ENCODE measurements at places on chromosomes 7 and 10. TPM values are rescaled to one million over a fixed set of nuclear protein-coding genes. Genes with fewer than 3 reads are reported as not detected.

Gene MSMB
- not detected for total RNA-seq

Gene PNPLA8
- total RNA-seq, result 61.1 TPM

Gene HYAL4
- 11.0 TPM for total RNA-seq

Gene C7orf33
- not detected for total RNA-seq

Gene UPK3BL2
- total RNA-seq, result 3.0 TPM

Gene CRTAC1
- 0.56 TPM for total RNA-seq

Gene CCDC172
- not detected for total RNA-seq

DNA sequence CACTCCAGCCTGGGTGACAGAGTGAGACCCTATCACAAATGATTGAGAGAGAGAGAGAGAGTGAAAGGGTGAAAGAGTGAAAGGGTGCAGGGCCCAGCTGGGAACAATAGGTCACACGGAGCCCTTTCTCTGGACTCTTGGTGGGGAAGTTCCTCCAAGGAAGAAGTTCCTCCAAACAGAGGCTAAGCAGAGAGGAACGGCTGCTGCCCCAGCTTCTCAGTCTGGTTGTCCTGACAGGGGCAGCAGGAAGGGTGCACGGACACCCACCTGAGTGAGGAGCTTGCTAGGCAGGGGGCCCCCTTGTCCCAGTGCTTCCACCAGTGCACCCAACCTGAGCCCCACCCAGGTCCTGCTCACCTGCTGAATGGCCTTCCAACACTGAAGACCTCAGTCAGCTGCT lies 38.8 kb upstream of the MYL10 start:
- DNase-seq, result no peak

GRCh38 chr10:113618338-113618737 lies 45.5 kb downstream of the NRAP start:
- DNase-seq, result peak; percentile 46

DNA sequence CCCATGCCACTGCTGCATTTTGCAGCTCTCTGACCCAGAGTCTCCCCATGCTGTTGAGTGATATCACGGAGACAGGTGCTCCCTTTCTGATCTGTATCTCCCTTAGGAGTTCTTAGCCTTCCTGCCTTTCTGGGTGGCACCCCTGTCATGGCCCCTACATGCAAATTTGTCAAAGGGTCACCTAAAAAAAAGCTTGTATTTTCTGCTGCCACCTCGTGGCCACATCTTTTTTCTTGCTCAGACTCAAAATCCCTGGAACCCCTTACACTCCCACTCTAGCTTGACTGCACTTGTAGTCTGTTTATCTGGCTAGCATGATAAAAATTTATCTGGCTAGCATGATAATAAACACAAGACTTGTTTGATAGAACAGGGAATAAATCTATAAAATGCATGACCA lies 809.1 kb downstream of the SORCS1 start:
- DNase-seq, result no peak

- no peak for DNase-seq
Measured at GRCh38 chr7:129066290-129067131, 11.6 kb upstream of the TNPO3 start.

- DNase-seq, result no peak
Measured at GRCh38 chr10:98326621-98327027, 58.6 kb upstream of the LOXL4 start.

DNA sequence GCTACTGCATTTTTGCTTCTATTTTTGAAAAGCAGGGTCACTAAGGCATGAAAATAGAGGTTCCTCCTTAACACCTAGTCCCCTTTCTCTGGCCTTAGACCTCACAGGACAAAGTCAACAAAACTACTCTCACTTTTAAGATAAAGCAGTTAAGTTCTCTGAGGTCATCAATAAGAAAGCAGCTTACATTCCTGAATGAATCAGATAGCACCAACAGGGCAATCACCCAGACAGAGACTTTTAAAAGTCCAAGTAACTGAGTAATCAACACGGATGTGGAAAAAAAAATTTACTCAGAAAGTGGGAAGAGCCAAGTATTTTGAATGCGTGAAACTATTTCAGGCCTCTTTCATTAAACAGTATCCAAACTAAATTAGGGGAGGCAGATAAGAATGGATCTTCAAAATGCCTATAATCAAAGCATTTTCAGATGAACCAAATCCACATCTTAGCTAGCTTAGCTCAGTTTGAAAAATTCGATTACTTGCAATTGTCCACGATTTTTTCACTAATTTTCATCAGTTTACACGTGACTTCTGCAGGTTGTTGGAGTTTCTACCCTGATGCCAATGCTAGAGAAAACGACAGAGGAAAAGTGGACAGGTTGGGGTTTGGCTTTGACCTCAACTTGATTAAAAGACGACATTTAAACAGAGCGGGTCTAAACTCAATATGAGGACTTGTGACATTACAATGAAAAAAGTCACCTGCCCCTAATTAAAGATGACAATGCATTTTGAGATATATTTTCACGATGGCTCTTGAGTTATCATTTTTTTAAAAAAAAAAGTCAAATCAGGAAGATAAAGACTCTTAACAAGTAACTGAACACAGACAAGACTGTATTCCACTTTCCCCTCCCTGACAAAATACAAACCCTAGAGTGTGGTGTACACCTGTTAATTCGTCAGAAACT lies 1.6 kb downstream of the BEND7 start:
- DNase-seq, result no peak

DNA sequence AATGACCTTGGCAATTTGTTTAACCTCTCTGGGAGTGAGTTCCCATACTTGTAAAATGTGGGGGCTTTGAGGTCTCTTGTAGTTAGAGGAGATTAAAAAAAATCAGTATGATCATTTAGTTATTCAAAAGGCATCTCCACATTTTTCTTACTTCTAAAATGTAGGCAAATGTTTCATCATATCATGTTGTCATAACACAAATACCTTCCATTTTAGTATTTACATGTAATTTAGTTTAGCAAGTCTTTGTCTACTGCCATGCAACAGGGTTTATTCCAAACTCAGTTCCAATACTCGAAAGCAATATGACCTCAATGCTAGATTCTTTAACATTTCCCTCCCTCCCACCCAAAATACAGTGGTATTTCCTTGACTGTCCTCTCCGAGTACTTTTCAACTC lies 262.8 kb upstream of the IMMP2L start:
- DNase-seq, result no peak

DNA sequence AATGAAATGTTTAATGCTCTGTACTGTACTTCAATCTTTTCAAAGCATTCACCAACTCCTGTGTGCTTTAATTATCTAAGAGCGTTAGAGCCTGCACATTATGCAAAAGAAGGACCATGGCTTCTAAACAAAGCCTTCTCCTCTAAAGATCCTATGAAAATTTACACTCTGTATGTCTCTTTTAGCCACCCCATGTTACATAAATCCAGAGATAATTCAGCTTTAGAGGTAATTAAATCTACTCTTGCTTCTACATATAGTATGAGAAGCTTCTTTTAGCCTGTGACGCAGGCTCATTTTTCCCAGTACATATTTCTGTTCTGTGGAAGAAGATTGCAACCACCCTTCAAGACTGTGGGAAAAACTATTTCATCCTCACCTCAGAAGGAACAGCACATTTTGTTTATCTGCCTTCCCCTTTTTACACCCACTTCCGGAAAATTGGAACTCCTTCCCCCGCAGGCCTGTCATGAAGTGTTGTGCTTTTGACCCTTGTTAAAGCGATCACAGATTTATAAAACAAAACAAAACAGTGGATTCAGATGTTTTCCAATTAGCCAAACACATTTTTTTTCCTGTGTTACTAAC lies 8.1 kb upstream of the TAS2R16 start:
- no peak for DNase-seq

- DNase-seq, result no peak
Measured at GRCh38 chr7:99116144-99116543, 27.8 kb downstream of the SMURF1 start.

- DNase-seq, result peak; percentile 50
Measured at GRCh38 chr10:110076559-110077318, 69.0 kb downstream of the ADD3 start.

- no peak for DNase-seq
Measured at GRCh38 chr10:124059551-124059950, 33.8 kb downstream of the CHST15 start.

GRCh38 chr10:11741608-11742007 lies 574 bp upstream of the ECHDC3 start:
- peak; percentile 17 for DNase-seq
